ENCODE measurements at places on chromosomes 7 and 10.

DNA sequence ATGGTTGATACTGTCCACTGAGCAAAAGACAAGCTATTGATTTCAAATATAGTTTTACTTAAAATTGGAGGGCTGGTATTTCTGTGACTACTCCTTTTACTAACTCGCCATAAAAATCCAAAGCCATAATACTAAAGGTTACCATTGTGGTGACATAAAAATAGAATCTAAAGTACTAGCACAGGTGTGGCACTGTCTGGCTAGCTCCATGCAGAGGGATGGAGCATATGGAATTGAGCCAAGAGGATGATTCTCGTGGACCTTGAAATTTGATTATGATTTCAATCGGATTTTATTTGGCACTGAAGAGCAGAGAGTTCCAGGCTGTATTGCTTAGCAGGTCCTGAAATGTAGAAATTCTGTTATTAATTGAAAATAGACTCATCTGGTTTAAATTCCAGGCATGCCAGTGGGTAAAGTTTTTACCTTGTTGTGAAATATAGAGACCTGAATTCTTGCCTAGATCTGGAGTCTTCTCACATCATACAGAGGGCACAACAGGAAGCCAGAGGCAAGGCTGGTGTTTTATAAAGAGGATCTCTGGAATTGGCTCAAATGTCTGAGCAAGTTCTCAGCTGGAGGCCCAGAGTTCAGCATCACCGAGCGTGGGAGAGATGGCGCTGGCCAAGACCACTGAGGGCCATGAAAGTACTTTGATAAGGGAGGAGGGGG is 29.9 kb upstream of the DLD start:
- DNase-seq, result no peak

GRCh38 chr7:35704261-35704660 is 9.3 kb upstream of the HERPUD2 start:
- no peak for DNase-seq

DNA sequence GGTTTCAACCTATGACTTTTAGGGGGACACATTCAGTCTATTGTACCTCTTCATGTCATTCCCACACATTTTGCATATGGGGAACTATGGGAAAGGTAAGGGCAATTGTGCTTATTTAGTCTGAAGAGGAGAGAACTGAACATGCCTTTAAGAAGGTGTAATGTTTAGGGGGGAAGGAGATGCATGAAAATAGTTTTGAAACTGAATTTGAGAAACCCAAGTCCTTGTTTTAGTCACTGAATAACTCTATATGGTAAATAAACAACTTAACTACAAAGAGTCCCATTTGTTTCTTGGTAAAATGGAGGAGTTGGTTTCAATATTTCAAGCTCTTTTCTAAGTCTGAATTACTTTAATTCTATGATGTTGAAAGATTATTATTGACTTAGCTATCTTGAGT is 166.1 kb downstream of the DNAJB9 start:
- no peak for DNase-seq

DNA sequence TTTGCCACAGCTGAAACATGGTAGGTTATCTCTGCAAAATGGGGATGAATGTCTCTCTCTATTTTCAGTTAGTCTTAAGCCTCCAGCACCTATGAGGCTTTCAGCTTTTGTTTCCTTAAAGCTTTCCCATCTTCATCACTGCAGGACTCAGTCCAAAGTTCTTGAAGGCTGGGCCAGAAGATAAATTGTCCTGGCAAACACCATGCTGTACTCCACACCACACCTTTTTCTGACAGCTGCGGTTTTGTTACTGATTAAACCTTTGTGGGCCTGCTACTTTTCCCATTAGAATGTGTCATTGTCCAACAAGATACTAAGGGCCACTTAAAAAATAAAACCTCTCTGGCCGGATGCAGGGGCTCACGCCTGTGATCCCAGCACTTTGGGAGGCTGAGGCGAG is 87.2 kb upstream of the A1CF start:
- no peak for DNase-seq

GRCh38 chr7:36620166-36620708 is 104.1 kb downstream of the AOAH start:
- no peak for DNase-seq

- DNase-seq, result no peak
These were observed 66.3 kb downstream of the SND1 start for GRCh38 chr7:127718340-127718679.

All from activated naive CD4-positive, alpha-beta T cell treated with anti-CD3 and anti-CD28 coated beads, Interleukin-2, amount 10 ng/mL, durations not matched to agents 7 days and 5 days (primary cell).